ENCODE measurements at places on chromosomes 7 and 10.

DNA sequence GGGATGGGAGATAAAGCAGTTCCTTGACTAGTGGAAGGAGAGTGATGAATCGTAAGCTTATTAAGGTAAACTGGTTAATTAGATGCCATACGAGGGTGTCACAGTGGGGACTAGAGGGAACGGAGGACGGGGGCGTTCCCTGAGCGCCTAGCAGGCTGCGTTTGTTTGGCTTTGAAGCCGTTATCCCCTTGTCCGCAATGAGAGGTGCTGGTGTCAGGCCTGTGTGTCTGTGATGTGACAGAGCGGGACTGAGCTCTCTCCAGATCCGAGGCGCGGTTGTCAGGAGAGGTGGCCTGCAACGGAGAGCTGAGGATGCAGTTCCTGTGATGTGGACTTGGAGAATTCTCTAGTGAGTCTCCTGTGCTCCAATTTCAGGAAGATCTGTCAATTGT, 60.0 kb upstream of the PRPS1L1 start:
- peak; percentile 10 for DNase-seq

- DNase-seq, result no peak
Observed at GRCh38 chr10:127971101-127971946, 64.4 kb downstream of the PTPRE start.

DNA sequence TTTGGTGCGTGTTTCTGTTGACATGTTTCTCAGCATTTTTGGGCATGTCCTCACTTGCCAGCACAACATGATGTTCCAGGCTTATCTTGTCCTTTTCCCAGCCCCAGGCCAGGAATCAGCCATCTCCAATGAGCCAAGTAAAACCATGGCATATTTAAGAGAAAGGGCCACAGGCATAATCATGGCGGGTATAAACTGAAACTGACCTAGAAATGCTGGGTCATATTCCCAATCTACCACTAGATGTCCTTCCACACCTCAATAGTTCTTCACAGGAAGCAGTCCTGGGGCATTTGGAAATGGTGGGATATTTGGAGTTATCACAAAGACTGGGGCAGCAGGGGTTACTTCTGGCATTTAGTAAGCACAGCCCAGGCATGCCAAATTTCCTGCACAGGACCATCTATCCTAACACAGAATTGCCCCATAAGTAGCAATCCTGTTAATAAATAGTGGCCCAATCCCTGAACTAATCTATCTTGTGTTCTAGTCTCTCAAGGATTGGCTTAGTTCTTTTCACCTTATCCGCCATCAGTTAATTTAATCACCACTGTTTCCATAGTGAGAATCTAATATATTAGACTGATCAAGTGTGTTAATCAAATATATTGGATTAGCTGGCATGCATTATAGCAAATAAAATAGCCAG, 101.6 kb downstream of the NPSR1 start:
- DNase-seq, result peak; percentile 58

DNA sequence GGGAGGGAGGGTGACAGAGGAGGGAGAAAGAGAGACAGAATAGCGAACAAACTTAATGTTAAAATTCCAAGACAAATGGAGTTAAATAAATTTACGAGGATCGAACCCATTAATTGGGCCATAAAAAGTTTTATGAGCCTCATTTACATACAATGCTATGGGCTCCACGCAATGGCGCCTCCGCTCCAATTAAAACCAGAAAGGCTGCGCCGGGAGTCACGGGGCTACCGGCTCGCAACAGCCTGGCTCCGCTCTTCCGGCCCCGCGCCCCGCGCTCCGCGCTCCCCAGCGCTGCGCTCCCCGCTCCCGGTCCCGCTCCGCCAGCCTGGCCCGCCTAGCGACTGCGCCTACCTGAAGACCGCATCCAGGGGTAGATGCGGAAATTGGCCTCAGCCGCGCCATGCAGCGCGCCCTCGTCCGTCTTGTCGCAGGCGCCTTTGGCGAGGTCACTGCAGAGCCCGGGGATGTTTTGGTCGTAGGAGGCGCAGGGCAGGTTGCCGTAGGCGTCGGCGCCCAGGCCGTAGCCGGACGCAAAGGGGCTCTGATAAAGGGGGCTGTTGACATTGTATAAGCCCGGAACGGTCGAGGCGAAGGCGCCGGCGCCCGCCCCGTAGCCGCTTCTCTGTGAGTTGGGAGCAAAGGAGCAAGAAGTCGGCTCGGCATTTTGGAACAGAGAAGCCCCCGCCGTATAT, 513 bp downstream of the HOXA7 start:
- DNase-seq, result no peak

GRCh38 chr7:18521236-18521589, 25.7 kb downstream of the HDAC9 start:
- DNase-seq, result no peak

- no peak for DNase-seq
Observed at GRCh38 chr10:61747307-61747706, 84.6 kb downstream of the CABCOCO1 start.

DNA sequence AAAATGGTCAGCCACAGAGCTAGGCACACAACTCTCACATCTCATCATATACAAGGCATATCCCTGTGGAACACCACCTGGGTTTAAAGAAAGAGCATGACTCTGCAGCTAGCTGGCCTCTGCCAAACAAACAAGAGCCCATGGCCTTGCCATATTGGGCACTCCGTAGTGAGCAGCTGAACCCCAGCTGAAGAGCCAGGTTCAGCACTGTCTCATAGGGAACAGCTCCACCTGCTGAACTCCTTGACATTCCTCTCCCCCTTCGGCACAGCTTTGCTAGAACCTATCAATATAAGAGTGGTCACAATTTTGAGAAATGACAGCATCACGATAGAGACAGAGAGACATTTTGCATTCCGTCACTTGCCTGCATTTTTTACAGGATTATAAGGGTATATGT, 20.0 kb downstream of the SORCS1 start:
- no peak for DNase-seq

DNA sequence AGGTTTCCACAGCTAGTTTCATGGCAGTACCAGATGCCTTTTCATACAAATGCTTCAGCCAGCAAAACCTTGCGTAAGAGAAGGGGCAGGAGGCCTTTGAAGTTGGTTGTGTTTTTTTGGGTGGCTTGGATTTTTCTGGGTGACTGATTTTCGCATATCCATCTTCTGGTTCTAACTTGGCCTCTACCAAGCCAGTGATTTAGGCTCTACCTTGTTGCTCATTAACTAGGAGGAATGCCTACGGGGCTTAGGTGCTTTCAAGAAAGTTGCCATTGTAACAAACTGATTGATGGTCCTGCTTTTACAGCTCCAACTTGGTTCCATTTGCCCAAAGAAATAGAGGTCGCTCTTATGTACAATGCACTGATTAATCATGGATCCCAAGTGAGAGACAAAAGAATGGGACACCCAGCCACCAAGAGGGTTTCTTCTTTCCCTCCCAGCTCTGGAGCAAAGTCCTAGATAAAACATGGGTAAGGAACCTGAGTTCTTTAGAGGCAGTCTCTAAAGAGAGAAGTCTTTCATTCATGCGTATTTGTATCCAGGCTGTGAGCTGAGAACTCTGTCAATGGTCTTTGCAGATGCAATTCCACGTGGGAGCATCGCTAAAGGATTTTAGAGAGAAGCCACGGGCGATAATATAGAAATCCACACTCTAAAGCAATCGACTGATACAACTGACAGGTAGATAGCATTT, 92.1 kb upstream of the FGFR2 start:
- DNase-seq, result no peak

DNA sequence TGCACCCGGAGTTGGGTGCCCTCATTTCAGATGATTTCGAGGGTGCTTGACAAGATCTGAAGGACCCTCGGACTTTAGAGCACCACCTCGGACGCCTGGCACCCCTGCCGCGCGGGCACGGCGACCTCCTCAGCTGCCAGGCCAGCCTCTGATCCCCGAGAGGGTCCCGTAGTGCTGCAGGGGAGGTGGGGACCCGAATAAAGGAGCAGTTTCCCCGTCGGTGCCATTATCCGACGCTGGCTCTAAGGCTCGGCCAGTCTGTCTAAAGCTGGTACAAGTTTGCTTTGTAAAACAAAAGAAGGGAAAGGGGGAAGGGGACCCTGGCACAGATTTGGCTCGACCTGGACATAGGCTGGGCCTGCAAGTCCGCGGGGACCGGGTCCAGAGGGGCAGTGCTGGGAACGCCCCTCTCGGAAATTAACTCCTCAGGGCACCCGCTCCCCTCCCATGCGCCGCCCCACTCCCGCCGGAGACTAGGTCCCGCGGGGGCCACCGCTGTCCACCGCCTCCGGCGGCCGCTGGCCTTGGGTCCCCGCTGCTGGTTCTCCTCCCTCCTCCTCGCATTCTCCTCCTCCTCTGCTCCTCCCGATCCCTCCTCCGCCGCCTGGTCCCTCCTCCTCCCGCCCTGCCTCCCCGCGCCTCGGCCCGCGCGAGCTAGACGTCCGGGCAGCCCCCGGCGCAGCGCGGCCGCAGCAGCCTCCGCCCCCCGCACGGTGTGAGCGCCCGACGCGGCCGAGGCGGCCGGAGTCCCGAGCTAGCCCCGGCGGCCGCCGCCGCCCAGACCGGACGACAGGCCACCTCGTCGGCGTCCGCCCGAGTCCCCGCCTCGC, at the start of gene EGFR:
Gene EGFR, plus strand, starts transcription at position 657 of the 830 bp plus-strand sequence. CDS start 261 bp downstream, outside the sequence.
- peak; percentile 77 for DNase-seq

DNA sequence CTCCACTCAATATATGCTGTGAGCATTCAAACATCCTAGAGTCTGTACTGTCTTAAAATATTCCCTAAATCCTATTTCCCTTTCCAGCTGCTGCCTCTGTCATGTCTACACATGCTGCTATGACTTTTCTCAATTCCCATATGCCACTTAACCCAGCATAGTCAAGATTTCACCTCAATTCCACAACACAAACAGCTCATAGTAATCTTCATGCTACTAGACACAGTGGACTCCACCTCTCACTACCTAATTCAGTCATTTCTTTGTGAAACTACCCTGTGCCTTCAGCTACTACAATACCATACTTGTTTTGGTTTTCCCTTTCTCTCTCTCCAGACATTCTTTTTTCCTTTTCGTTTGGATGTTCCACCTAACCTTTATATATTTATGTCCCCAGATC, 45.5 kb downstream of the GSAP start:
- no peak for DNase-seq

GRCh38 chr7:25541877-25542276, 313.6 kb upstream of the NPVF start:
- DNase-seq, result no peak

DNA sequence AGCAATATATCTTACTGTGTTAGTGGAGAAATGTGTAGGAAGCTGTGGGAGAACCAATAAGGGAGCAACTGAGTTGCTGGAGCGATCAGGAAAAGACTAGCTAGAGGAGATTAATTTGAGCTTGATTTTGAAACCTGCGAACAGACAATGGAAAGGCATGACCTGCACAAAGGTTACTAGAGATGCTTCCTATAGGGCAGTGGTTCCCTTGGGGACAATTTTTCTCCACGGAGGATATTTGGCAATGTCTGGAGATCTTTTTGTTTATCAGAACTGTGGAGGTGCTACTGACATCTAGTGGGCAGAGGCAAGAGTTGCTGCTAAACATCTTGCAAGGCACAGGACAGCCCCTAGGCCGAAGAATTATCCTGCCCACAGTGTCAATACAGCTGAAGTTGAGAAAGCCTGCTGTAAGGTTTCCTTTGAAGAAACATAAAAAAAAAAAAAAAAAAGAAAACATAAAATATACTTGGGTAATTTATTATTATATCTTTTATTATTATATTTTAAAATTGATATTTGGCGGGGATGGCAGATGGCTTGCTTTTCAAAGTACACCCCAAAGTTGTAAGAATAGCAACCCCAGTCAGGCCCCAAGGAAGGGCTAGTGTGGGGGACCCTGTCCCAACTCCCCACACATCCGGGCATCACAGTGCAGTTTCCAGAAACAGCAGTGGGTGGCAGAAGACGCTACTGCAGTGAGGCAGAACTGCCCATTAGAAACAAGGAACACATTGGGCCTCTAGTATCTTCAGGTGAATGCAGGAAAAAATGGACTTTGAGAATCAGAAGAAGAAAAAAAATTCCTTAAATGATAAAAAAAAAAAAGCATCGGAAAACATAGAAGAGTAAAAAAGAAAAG, 481.6 kb downstream of the SH2D4B start:
- DNase-seq, result peak; percentile 8

- no peak for DNase-seq
Observed at GRCh38 chr7:48179496-48180030, 8.3 kb downstream of the ABCA13 start.

DNA sequence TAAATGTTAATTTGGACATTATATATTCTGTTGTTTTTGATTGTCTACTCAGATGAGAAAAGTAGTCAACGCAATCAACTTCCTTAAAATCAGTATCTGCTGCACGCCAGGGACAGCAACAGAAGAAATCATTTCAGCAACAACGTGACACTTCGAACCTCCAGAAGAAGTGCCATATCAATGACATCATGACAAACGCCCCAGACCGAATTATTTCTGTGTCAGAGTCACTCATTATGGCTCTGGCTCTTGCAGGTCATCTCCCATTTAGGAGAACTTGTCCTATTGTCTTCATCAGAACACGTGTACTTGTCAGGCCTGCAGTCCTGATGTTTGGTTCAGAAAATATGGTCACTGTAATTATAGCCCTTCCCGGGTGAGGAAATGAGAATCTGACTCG, 276.3 kb downstream of the ADARB2 start:
- DNase-seq, result no peak

DNA sequence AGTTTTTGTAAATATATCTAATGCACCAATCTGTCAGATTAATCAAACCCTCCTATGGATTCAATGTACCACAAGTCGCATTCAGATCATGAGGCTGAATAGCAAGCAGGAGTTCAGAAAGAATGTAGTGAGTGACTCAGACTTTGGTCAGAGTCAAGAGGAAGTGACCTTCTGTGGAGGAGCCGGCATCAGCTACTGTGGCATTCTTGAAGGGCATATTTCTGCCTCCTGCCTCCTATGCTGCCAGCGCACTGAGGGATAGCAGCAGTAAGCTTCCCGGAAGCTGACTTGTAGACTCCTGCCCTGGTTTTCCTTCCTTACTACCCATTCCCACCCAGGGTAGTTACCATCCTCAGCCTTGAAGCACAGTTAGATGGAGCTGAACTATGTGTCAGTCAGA, 867.5 kb downstream of the NRG3 start:
- DNase-seq, result no peak

GRCh38 chr7:29345590-29345989, 151.0 kb downstream of the CHN2 start:
- peak; percentile 31 for DNase-seq

- DNase-seq, result no peak
Observed at GRCh38 chr10:75654171-75654771, 222.8 kb downstream of the LRMDA start.

DNA sequence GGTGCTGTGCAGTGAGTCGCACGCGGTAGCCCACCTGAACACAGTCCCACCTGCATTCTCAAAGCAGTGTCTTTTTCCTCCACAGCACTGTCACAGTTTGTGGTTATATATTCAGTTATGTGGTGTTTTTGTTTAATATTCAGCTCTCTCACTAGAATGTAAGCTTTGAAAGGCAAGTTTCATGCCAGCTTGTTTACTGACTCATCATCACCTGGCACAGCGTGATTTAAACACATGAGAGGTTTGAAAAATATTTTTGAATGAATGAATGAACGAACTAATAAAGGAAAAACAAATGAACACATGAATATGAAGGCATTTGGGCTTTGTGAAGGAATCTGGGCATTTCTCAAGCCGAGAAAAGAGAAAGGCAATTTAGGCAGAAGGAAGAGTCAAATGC, 51.9 kb upstream of the TM9SF3 start:
- no peak for DNase-seq

GRCh38 chr7:17497549-17498167, 199.2 kb downstream of the AHR start:
- DNase-seq, result no peak
